Activated naive CD8-positive, alpha-beta T cell treated with anti-CD3 and anti-CD28 coated beads, Interleukin-2, amount 50 U/mL, for 16 hours (primary cell): ENCODE measurements at places on chromosomes 6 and 20.

- DNase-seq = no peak
These were observed 969.1 kb downstream of the KIF16B start for GRCh38 chr20:15603978-15604805.

DNA sequence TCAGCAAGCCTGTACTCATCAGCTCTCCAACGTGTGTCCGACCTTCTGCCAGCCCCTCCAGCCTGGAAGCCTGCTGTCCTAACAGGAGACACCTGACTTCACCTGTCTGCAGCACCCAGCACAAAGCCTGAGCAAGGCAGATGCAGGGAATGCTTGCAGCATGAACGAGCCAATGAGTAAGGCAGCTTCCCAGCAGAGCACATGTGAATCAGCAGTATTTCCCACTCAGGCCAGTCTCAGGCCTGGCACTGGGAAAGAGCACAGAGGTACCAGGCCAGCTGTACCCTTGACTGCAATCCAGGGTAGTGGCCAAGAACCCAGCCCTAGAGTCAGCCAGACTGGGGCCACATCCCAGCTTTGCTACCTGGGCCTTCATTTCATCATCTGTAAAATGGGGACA is 120.8 kb downstream of the MAFB start:
- no peak for DNase-seq

DNA sequence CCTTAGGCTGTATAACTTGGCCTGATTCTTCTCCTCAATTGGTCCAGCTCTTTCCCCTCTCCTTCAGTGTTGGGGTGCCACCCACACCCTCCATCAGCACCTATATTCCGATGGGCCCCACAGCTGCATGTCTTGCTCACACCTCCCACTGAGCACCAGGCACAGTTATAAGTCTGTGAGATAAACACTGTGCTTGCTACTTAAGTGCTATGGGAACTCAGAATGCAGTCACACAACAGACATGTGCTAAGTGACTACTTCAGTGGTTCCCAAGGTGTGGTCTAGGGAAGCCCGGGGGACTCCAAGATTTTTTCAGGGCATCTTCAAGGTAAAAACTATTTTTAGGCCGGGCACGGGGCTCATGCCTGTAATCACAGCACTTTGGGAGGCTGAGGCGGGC is 7.3 kb downstream of the ZC3H12D start:
- DNase-seq = no peak

DNA sequence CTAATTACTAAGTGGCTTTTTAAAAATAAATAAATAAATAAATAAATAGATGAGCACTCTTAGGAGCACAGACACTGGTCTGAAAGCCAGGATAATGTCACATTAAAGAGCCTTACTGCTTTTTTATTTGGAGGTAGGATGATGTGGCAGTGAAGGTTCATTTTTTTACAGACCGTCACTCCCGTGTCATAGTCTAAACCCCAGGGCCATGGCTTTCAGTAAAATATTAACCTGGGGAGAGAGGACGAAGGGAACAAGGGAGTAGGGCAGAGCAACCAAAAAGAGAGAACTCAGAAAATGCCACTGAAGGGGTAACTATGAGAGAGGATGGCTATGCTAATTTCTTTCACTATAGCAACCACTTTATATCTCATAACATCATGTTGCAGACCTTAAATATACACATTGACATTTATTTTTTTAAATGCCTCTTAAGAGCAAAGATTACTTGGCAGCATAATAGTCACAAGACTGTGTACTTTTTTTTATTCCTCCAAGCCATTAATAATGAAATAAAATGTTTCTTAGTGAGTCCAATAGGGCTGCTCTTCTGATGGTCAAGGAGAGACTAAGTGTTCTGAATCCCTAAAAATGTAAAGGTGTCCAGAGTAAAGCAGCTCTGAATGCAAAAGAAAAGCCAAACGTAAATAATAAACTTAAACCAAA is 100.9 kb upstream of the SIM1 start:
- no peak for DNase-seq

DNA sequence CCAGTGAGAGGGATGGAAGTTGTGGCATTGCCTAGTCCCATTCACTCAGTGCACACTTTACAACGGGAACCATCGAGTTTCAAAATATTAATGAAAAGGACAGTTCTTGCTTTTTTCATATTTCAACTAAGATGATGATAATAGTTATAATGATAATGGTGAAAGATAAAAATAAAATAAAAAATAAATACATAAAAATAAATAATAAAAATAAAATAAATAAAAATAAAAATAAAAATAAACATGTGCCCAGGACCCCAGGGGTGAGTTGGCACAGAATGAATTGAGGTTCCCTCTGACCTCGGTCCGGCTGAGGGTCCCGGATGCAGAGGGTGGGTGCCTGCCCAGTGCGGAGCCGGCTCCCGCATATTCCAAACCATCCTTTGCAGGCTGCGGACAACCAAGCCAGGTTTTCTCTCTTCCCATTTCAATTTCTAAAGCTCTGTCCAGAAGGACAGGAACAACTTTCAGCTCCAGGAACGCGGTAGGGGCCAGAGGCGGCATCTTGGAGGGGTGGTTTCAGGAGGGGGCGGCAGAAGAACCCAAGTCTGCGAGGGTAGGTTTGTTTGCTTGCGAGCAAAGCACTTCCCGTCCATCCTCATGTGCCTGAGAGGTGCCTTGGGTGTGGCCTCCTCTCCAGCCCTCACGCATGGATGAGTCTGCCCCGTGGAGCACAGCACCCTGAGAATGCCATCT is 236.8 kb downstream of the DLL1 start:
- DNase-seq = no peak
